CD4-positive, alpha-beta T cell treated with Interleukin-4 for 1 hour (primary cell): ENCODE measurements at places on chromosomes 7 and 10.

- peak; percentile 4 for DNase-seq
These were observed 231.3 kb upstream of the NPY start for GRCh38 chr7:24052572-24053260.

DNA sequence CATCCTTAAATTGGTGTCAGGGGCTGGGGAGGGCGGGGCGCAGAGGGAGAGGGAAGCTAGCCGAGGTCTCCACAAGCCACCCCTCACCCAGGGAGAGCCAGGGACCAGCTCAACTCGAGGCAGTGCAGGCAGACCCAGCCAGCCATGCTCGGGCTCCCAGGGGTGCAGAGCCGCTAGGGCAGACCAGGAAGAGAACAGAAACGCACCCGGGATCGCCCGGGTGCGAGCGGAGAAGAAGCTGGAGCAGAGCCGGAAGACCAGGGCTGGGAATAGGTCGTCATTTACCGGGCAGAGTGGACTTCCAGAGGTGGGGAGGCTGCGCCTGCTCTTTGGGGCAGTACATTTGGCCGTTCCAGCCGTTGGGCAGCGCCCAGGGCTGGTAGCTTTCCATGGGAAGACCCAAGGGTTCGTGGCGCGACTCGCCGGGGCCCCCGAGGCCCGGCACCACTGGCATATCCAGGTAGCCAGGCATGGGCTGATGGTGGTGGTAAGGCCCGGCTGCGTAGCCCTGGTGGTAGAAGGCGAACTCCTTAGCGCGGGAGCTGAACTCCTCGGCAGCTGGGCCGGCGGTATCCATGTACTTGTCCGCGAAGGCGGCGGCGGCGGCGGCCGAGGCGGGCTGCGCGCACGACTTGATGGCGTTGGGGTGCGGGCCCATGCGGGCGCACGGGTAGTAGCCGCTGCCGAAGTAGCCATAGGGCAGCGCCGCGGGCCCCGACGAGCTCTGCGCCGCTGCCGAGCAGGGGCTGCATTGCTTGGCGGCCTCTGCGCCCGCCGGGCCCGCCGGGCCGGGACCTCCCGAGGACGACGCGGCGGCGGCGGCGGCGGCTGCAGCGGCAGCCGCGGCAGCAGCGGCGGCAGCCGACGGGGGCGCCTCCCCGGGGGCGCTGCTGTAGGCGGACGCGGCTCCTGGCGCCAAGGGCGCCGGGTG lies 755 bp downstream of the HOXA13 start:
- no peak for DNase-seq

GRCh38 chr10:29666201-29666600 lies 31.4 kb upstream of the SVIL start:
- no peak for DNase-seq

DNA sequence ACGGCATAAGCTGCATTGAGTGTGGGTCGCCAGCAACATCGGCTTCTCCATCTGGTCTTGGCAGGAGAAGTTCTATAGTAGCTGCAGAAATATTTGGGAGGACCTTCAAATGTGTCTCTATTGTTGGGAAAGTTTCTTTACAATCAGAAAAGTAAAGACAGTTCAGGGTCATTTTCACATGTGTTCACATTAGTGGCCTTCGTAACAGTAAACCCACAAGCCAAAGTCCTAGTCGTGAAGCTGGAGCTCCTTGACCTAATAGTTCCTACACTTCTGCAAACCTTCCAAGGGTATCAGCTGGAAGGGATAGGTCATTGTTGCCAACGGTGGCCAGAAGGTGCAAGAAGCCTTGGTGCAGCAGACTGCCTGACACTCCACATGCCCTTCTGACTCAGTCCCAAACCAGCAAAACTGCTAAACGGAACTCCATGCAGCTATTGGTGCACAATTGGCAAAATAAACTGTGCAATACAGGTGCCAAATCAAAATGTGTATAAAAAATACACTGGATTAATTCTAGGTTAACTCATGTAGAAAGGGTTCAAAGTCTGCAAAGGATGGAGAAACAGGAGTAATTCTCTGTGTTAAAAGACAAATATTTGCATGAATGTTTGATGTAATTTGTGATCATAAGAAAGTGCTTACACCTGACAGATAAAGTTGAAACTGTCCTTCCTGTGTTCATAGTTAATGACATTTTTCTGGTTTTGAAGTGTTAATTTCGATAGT lies 102.8 kb upstream of the EGFR start:
- no peak for DNase-seq

- no peak for DNase-seq
These were observed 10.9 kb upstream of the PLAU start for GRCh38 chr10:73900064-73900463.

GRCh38 chr7:15461576-15461975 lies 100.2 kb downstream of the AGMO start:
- no peak for DNase-seq
